ENCODE measurements at places on chromosomes 1 and 21.

GRCh38 chr1:236692128-236692527 is 5.8 kb downstream of the ACTN2 start:
- no peak overlapping the region for H3K4me3 ChIP-seq
- no peak overlapping the region for H3K27ac ChIP-seq
- H3K27me3 ChIP-seq, result peaks cover 31% of the 10 kb centered on the region
- H3K4me1 ChIP-seq, result peaks cover 8% of the 10 kb centered on the region
- no peaks in the 10 kb centered on the region for H3K36me3 ChIP-seq
- DNase-seq, result no peak

GRCh38 chr1:232096751-232097150 is 470.2 kb downstream of the DISC1 start:
- DNase-seq, result no peak
- H3K27me3 ChIP-seq, result peaks cover 1% of the 10 kb centered on the region
- H3K4me1 ChIP-seq, result no peaks in the 10 kb centered on the region

DNA sequence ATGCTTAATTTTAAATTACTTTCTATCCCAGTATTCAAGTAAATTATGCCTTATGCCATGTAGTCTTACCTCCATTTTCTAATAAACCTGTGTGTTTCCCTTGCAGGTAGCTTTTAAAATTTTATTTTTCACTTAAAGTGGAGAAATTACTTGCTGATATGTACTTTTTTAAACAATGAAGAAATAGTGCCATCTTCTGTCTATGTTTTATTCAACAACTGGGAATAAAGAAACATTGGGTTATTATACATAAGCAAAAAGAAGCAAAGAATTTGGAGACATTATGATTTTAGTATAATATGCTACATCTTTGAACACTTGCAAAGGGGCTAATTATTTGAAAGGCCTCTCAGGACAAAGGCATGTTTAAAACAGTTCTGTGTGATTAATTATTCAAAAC is 1912.9 kb downstream of the MRPL39 start:
- H3K4me1 ChIP-seq, result no peaks in the 10 kb centered on the region
- DNase-seq, result no peak
- H3K27me3 ChIP-seq, result no peaks in the 10 kb centered on the region
- no peak overlapping the region for H3K4me3 ChIP-seq
- H3K27ac ChIP-seq, result no peak overlapping the region
- H3K36me3 ChIP-seq, result no peaks in the 10 kb centered on the region

DNA sequence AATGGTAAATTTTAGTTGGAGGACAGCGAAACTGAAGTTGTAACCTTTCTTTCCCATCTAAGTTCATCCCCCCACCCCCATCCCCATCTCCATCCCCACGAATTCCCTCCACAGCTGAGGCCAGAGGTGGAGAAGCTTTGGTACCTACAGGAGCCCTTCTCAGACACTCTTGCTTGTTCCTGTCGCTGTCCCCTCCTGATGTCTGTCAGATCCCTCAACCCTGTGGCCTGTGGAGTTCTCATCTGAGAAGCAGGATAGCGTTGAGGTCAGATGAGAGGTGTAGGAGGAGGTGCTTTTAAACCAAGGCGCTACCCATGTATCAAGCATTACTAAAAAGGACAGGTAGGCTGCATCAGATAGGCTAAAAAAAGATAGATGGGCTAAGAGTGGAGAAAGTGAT is 769 bp downstream of the NTPCR start:
- DNase-seq, result peak; percentile 23
- peaks cover 43% of the 10 kb centered on the region for H3K4me1 ChIP-seq
- peak overlapping the region; percentile 97 for H3K27ac ChIP-seq
- H3K27me3 ChIP-seq, result no peaks in the 10 kb centered on the region
- H3K36me3 ChIP-seq, result peaks cover under 1% of the 10 kb centered on the region

DNA sequence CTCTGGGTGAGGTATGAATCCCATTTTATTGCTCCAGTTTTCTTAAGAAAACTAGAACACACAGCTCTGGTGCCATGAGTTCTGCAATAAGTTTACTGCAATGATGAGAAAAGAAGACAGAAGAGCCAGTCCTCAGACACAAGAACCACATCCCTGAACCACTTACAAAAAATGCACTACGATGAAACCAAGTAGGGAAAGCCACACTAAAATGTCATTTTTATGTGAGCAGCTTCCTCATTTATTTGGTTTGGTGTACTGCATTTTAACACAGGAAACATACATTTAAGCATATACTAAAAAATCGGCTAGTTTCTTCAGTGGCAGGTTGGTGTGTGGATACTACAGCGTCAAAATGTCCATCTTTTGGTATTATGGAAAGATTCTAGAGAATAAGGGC is 95.9 kb downstream of the PTPN14 start:
- H3K4me3 ChIP-seq, result no peak overlapping the region
- no peak for DNase-seq
- no peak overlapping the region for H3K27ac ChIP-seq
- no peaks in the 10 kb centered on the region for H3K36me3 ChIP-seq
- no peaks in the 10 kb centered on the region for H3K27me3 ChIP-seq

- H3K27me3 ChIP-seq, result no peaks in the 10 kb centered on the region
- no peak overlapping the region for H3K4me3 ChIP-seq
- H3K4me1 ChIP-seq, result no peaks in the 10 kb centered on the region
- H3K36me3 ChIP-seq, result no peaks in the 10 kb centered on the region
These were observed 907.1 kb downstream of the KCNT2 start for GRCh38 chr1:195701149-195701548.
